ENCODE measurements at places on chromosomes 4 and X.
A peak's percentile ranks its signal among the peaks of the same experiment; 100 is the strongest.

DNA sequence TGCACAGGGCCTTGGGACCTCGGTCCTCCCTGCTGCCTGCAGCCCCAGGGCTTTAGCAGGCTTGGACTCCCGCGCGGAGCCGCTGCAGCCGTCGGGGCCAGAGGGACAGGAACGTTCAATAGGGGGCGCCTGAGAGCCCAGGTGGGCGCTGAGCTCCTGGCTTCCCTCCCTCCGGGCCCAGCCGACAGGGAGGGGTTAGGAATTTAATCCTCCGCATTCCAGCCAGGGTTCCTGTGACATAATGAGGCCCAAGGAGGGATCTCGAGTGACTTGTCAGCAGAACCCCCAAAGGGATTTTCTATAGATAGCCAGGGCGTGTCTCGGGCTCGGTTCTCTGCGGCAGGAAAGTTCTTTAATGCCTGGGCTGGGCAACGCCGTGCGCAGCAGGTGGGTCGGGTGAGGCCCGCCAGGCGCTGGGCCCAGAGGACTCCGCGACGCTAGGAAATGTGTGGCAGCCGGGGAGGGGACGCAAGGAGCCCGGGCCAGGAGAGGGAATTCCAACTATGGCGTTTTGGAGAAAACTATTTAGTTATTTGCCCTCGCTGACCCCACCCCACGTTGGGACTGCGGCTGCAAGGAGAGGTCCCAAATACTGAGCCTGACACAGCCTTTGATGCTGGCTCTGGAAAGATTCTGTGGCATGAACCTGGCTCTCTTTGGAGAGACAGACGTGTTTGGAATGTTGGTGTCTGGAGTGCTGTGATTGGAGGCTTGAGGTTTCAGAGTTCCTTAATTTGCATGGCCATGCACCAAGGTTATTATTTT, 285.2 kb upstream of the GATB start:
- no peak for DNase-seq

GRCh38 chrX:111854556-111855490, 21.2 kb upstream of the TRPC5OS start:
- DNase-seq: peak; percentile 20

GRCh38 chr4:41514766-41515481, 23.0 kb upstream of the LIMCH1 start:
- no peak for DNase-seq

GRCh38 chr4:113743690-113744089, 17.8 kb downstream of the CAMK2D start:
- no peak for DNase-seq

GRCh38 chr4:90979556-90979955, 852.4 kb downstream of the CCSER1 start:
- no peak for DNase-seq

- DNase-seq: no peak
Observed at GRCh38 chr4:78630615-78631014, 79.0 kb downstream of the ANXA3 start.

- DNase-seq: no peak
Observed at GRCh38 chrX:27751976-27752375, 55.8 kb upstream of the MAGEB10 start.

Data from epithelial cell of prostate (primary cell).